ENCODE measurements at places on chromosomes 12 and 14. TPM values are rescaled to one million over a fixed set of nuclear protein-coding genes. Genes with fewer than 3 reads are reported as not detected.

Gene TXNDC16
- total RNA-seq = 1.4 TPM

Gene KCNH3
- total RNA-seq = not detected

Gene SLC7A8
- total RNA-seq = not detected

Gene IFNG
- not detected for total RNA-seq

Gene KRT72
- total RNA-seq = not detected

Gene TBC1D30
- 0.18 TPM for total RNA-seq

Gene ACVRL1
- total RNA-seq = 5.8 TPM

Gene LALBA
- total RNA-seq = not detected

- DNase-seq = peak; percentile 80
These were observed 64.4 kb downstream of the TMX1 start for GRCh38 chr14:51304438-51304837.

DNA sequence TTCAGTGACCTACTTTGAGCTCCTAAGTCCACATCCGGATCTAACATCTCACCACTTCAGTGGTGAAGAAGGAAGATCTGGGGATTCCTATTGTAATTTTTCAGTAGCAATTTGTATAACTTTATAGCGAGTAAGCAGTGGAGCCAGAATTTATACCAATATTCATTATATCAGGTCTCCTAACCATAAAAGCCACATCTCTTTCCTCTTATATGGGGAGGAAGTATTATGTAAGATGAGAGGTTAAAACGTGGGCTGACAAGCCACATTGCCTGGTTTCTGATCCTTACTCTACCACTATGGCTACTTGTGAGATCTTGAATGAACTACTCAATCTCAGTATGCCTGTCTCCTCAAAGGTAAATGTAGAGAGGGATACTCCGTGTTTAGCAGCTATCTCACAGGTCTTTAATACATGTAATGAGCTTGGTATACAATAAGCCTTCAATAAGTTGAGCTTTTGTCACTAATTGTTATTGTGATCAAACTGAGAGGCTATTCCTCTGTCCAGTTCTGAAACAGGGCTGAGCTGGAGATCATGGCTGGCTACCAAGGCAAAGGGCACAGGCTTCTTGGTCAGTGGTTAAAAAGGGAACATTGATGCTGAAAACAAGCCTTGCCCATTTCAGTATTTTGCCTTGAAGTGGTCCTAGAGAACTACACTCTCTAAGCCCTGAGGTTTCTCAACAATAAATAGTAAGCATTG, 3.3 kb upstream of the TMEM117 start:
- no peak for DNase-seq

DNA sequence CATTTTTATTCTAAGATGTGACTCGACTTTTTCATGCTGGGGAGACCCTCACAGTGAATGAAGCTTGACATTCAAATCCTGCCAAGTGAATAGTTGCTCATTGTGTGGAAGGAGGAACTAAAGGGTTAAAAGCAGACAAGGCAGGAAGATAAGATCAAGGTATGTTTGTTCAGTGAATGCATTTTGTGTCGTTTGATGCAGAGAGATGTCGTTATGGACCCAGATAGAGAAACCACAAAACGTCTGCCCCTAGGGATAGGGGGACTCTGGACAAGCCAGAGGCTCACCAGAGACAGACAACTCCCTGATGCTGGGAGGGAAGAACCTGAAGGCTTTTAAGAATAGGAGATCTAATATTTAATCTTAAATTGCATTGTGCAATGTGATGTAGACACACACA, 72.5 kb upstream of the MYL2 start:
- DNase-seq = no peak

GRCh38 chr14:57212919-57213318, 55.8 kb downstream of the EXOC5 start:
- peak; percentile 7 for DNase-seq

DNA sequence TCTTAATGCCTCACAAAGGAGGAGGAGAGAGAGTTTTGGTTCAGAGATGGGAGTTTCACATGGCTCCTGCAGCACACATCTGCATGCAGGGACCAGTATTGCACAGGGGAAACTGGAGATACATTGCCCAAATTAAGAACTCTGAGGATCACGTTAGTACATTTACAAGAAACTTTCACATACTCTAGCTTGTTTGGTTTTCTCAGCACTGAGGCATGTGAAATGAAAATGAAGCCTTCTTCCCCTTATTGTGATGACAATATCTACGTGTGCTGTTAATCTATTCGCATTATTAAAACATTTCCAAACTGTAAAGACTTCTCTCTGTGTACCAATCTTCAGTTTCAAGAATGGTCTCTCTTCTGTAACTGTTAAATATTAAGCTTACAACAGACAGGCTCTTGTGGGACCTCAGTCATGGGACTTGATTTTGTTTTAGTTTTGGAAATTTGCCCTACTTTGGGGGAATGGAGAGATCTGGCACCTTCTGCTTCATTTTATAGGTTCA, 124.7 kb downstream of the DAAM1 start:
- DNase-seq = no peak

- no peak for DNase-seq
These were observed 7.9 kb downstream of the C2CD5 start for GRCh38 chr12:22536346-22536945.

DNA sequence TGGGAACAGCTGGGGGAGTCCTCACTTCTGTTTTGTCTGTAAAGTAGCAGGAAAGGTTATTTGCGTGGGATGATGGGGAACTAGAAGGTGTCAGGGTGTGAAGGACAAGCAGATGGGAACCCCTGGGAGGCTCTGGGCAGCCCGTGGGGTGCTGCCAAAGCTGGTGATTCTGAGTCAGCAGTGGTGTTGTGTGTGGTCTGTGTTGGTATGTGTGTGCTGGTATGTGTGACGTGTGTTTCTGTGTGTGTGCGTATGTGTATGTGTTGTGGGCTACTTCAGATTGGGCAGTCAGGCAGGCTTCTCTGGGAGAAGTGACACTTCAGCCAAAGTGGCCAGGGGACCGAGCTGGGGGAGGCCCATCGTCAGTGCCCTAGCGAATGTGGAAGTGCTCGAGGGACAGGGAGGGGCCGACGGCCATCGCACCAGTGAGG, 15.3 kb upstream of the BDKRB2 start:
- DNase-seq = peak; percentile 97

GRCh38 chr12:117036046-117036445, 63.2 kb downstream of the TESC start:
- no peak for DNase-seq

- no peak for DNase-seq
These were observed 24.9 kb downstream of the CATSPERB start for GRCh38 chr14:91706996-91707395.

- DNase-seq = no peak
These were observed 23.8 kb upstream of the ATP5MC2 start for GRCh38 chr12:53699678-53700025.
